AG04449 (cell line): ENCODE measurements at places on chromosomes 7 and 10.

DNA sequence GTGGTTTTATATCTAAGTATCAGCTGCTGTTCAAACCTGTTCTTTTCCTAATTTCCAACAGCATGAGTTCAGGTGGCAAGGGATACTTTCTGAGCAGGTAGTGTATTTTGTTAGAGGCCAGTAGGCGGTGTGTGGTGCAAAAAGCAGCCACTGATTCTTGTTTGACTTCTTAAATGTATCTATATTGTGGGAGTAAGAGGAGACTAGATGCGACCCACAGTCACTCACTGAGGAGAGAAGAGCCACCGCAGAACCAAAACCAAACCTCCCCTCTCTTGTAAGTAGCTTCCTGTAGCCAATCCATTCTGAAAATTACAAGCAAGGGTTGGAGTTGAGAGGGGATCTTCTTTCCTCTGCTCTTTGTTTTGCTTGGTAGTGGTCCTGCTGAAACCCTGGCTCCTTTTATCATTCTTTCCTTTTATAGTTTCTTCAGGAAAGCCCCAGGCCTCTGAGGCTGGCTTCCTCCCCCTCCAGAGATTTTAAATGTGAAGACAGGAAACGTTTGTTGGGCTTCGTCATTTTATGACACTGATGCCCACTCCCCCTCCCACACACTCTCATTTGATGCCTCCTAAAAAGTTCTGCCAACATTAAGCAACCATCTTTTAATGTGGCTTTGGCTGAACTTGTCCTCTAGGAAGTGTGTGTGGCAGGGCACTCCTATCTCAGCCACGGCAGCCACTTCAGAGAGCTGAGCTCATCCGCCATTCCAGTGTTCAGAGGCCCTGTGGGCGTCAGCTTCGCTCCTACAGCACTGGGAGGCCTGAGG, 566.0 kb downstream of the SUGCT start:
- no peak for DNase-seq

DNA sequence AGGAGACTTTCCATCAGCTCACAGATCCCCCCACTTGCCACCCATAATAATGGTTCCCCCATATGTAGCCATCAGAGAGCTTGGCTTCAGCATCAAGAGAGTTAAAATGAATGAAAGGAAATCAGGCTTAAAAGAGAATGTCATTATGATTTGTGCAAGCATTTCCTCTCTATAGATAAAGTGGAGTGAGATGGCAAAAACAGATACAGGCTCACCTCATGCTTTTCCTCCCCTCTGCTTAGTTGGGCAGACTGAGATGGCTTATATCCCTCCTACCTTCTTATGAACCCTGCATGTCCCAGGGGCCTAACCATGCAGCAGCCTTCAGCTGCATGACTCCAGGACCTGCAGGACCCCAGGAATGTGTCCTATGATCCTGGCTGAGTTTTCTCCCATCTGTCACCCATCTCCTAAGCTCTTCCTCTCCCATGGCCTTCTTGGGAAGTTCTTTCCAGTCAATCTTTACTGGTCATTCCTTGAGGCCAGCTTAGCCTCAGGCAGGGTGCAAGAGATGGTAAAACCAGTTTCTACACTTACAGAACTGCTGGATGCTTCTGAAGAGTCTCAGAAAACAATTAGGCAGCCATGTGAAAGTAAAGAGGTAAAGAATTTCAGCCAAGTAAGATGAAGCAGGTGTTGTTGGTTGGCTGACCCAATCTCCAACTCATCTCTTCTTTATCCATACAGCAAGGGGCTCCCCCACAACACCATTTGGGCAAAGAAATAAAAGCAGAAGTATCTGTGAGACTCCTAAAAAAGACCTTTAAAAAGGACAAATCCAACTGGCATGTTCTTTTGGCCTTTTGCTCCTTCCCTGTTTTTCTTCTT, 159.7 kb downstream of the RTKN2 start:
- no peak for DNase-seq

- DNase-seq: no peak
Measured at GRCh38 chr10:24208661-24209431, at the start of gene KIAA1217. Gene KIAA1217 (plus strand): TSS chr10:24209138. CDS start chr10:24209194, 56 bp downstream.

- no peak for DNase-seq
Measured at GRCh38 chr10:19077276-19077675, 28.7 kb downstream of the MALRD1 start.

- DNase-seq: no peak
Measured at GRCh38 chr7:114539575-114539974, 125.0 kb downstream of the FOXP2 start.

GRCh38 chr7:130127821-130128317, 57.5 kb downstream of the KLHDC10 start:
- no peak for DNase-seq

DNA sequence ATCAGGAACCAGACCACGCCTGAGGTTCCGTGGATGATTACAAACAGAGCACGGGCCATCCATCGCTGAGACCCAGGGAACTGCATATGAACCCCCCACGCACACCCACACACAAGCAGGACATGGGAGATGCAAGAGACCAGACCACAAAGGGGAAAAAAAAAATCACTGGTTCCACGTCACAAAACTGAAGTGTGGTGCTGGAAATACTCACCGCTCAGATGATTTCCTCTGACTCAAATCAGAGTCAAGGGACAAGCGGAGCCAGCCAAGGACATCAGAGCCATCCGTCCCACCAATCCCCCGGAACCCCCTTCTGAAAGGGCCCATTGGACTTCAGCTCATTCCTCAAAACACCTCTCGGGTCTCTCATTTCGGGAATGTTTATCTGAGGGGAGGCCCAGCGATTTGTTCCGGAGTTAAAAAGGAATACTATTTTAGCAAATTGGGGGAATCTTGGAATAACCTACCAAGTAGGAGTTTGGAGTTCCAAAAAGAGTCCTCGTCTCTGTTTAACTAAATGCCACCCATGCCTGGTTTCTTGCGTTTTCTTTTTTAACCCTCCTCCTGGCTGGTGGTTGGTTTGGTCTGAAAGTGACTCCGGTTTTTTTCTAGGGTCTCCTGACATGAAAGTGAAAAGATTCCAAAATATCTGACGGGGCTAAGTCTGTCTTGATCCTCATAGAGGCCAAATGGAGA, 15.0 kb downstream of the SNX8 start:
- no peak for DNase-seq

GRCh38 chr10:6473430-6473829, 106.6 kb downstream of the PRKCQ start:
- no peak for DNase-seq

- no peak for DNase-seq
Measured at GRCh38 chr7:77877791-77878190, 79.2 kb downstream of the PHTF2 start.

GRCh38 chr10:108765794-108766193, 1157.5 kb downstream of the XPNPEP1 start:
- DNase-seq: no peak

GRCh38 chr7:424961-425793, 94.5 kb downstream of the PDGFA start:
- DNase-seq: no peak

DNA sequence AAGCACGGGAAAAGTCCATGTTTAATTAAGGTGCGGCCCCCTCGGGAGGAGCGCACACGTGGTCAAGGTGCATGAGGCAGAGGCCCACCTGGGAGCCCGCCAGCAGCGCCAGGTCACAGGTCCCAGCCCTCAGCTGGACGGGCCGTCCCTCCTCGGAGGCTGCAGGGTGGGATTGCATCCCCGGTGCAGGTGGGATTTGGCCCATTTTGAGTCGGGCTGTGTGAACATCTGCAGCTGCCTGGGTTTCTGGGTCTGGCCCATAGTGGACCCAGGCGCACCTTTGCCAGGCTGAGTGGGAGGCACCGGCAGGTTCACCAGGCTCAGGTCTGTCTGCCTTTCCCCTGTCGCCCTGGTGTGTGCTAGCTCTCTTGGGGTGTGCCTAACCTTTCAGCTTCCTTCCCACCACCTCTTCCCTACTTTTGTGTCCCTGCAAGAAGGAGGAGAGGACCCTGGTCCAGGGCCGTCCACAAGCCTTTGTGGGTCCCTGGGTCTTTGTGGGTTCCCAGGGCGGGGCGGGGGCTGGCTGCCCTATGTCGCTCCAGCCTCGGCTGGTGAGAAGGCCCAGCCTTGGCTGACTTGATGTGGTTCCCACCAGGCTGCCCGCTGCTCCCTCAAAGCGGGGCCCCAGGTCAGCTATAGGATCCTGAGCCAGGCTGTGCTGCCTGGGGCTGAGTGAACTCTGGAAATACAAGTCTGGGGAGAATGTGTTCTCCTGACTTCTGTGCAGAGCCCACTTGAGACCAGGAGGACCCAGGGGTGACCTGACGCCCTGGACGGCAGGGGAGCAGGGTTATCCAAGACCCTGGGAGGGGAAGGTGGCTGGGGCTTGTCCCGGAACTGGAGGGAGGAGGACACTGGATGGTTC, 186.7 kb upstream of the SHH start:
- DNase-seq: no peak

DNA sequence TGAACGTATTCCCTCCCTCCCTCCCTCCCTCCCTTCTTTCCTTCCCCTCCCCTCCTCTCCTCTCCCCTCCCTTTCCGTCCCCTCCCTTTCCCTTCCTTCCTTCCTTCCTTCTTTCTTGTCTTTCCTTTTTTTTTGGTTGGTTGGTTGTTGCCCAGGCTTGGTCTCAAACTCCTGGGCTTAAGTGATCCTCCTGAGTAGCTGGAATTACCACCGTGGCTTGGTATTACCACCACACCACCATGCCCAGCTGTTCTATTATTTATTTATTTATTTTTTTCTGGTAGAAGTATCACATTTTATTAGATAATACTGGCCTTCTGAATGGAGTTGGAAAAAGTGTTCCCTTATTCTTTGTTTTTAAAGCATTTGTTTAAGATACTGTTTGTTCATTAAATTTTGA, 95.9 kb downstream of the PHF14 start:
- no peak for DNase-seq

GRCh38 chr10:123424537-123424936, 241.6 kb upstream of the GPR26 start:
- no peak for DNase-seq

GRCh38 chr10:53233749-53234148, 461.2 kb upstream of the MBL2 start:
- DNase-seq: no peak

DNA sequence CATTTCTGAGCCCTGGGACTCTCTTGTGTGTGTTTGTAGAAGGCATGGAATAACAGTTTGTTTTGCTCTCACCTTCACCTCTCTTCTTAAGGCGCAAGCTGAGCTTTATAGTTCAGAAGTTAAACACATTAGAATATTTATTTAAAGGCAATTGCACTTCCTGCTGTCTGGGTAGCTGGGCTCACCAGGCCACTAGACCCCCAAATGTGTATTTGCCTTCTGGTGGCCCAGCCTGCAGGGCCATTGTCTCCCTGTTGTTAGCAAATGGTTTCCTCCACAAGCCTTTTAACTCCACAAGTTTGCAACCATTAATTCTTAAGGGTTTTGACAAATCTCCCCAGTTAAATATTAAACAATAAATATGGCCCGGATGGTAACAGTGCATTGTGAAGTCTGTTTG, 31.1 kb upstream of the NEUROD6 start:
- no peak for DNase-seq

- DNase-seq: no peak
Measured at GRCh38 chr7:139626817-139627216, 103.3 kb downstream of the CLEC2L start.

- no peak for DNase-seq
Measured at GRCh38 chr7:136869991-136870865, 1.8 kb downstream of the CHRM2 start.

- DNase-seq: no peak
Measured at GRCh38 chr7:101124376-101125056, 2.4 kb upstream of the SERPINE1 start.

- no peak for DNase-seq
Measured at GRCh38 chr7:31065021-31065593, 13.0 kb downstream of the ADCYAP1R1 start.

- peak; percentile 52 for DNase-seq
Measured at GRCh38 chr7:36280840-36281812, 108.5 kb upstream of the ANLN start.
